Uterus (tissue), 4 donors: ENCODE measurements at places on chromosomes 2 and 18. TPM values are rescaled to one million over a fixed set of nuclear protein-coding genes. Genes with fewer than 3 reads are reported as not detected.

GRCh38 chr18:79424880-79425568, 29.3 kb downstream of the NFATC1 start:
- H3K27ac ChIP-seq = peak overlapping the region; percentile 59
- H3K27me3 ChIP-seq = no peaks in the 10 kb centered on the region
- no peak for DNase-seq
- no peaks in the 10 kb centered on the region for H3K36me3 ChIP-seq
- no peak overlapping the region for H3K4me3 ChIP-seq

GRCh38 chr2:223626716-223627115, 24.6 kb upstream of the SCG2 start:
- H3K4me3 ChIP-seq = no peak overlapping the region
- no peaks in the 10 kb centered on the region for H3K36me3 ChIP-seq

DNA sequence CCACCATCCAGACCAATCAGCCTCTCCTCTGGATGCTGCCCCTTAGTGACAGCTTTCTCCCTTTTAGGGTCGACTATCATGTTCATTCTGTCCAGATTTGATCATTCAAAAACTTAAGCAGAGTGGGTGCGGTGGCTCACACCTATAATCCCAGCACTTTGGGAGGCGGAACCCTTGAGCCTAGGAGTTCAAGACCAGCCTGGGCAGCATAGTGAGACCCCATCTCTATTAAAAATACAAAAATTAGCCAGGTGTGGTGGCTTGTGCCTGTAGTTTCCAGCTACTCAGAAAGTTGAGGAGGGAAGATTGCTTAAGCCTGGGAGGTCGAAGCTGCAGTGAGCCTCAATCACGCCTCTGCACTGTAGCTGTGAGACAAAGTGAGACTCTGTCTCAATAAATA, 68.3 kb upstream of the ZCCHC2 start:
- H3K36me3 ChIP-seq = no peaks in the 10 kb centered on the region
- no peaks in the 10 kb centered on the region for H3K27me3 ChIP-seq
- DNase-seq = no peak
- no peak overlapping the region for H3K27ac ChIP-seq

DNA sequence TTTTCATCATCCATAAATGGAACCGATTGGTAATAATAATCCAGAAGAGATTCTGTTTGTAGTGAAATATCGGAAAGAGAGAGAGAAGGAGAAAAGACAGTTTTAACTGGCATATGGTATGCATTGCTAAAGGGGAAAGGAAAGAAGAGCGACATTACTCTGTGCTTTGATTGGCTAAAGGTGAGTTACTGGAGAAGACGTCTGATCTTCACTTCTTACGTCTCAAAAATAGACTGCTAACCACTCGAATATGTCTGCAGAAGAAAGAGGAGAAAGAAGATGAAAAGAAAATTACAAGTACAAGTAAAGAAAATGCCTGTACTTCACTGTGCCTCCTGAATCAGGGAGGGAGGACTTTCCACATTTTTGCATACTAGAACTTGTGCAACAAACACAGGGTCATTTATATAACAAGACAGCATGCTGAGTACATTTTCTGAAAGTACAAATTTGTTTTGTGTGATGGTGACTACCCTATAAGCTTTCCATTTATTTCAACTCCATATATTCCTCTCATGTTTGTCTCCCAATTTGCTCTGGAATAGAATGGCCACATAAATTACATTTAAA, 787.2 kb downstream of the RNF144A start:
- no peaks in the 10 kb centered on the region for H3K27me3 ChIP-seq
- no peaks in the 10 kb centered on the region for H3K36me3 ChIP-seq
- DNase-seq = no peak
- H3K4me3 ChIP-seq = no peak overlapping the region
- H3K4me1 ChIP-seq = no peaks in the 10 kb centered on the region
- no peak overlapping the region for H3K27ac ChIP-seq

- no peak overlapping the region for H3K4me3 ChIP-seq
- no peak for DNase-seq
- H3K27ac ChIP-seq = no peak overlapping the region
- H3K36me3 ChIP-seq = no peaks in the 10 kb centered on the region
Observed at GRCh38 chr2:241225983-241226382, 37.5 kb downstream of the ANO7 start.

DNA sequence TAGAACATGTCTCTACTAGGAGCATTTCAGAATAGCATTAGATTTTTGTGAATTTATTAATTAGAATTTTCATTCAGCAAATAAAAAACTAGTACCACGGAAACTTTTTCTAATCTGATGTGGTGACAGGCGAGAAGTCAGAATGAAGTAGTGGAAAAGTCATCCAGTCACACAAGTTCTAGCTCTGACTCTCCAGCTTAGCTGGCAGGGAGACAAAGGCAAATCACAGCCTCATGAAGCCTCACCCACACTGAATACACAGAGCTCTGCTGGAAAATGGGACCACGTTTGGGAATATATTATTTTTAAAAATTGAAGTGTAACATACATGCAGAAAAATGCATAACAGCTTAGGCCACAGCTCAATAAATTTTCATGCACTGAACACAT, 86.1 kb downstream of the L3MBTL4 start:
- no peaks in the 10 kb centered on the region for H3K4me1 ChIP-seq
- no peak overlapping the region for H3K27ac ChIP-seq
- H3K36me3 ChIP-seq = no peaks in the 10 kb centered on the region
- no peak for DNase-seq

DNA sequence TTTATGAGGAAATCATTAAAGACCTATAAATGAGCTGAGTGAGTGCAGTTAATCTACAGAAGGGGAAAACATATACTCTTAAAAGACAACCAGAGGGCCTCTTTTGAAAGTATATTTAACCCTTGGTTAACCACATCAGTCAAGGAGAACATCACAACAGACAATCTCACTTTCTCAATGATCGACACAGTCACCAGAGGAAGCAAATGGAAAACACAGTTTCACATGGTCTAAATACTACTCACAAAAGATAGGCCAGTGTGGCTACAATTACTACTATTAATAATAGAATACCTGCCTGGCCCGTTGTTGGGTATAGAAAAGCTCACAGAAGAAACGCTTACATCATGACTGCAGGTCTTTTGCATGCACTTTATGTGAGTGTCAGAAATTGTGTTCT, 426.2 kb downstream of the NCKAP5 start:
- H3K4me1 ChIP-seq = no peaks in the 10 kb centered on the region
- H3K4me3 ChIP-seq = no peak overlapping the region
- no peak for DNase-seq
- no peaks in the 10 kb centered on the region for H3K36me3 ChIP-seq

The NPAS2 gene
- total RNA-seq = 31.4 TPM

- no peak overlapping the region for H3K27ac ChIP-seq
- DNase-seq = no peak
- H3K27me3 ChIP-seq = no peaks in the 10 kb centered on the region
- no peak overlapping the region for H3K4me3 ChIP-seq
Observed at GRCh38 chr2:210493528-210493927, 17.0 kb upstream of the LANCL1 start.

The ATIC gene
- total RNA-seq = 28.1 TPM

DNA sequence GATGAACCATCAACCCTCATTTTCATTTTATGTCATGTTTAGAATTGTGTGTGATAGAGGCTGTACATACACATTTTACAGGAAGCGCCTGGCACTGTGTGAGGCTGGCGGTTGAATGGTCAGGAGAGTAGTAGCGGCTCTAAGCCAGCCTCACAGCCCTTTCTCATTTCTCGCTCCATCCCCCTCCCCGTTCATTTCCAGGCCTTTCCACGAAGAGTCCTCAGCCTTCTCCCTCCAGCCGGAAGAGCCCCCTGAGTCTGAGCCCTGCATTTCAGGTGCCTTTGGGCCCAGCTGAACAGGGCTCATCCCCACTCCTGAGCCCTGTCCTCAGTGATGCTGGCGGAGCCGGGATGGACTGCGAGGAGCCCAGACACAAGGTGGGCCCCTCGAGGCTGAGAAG, 51.8 kb downstream of the STK25 start:
- H3K4me3 ChIP-seq = no peak overlapping the region
- no peak overlapping the region for H3K27ac ChIP-seq
- H3K27me3 ChIP-seq = no peaks in the 10 kb centered on the region
- no peaks in the 10 kb centered on the region for H3K36me3 ChIP-seq

The BARD1 gene
- total RNA-seq = 39.8 TPM

- no peaks in the 10 kb centered on the region for H3K36me3 ChIP-seq
- no peaks in the 10 kb centered on the region for H3K4me1 ChIP-seq
- no peak overlapping the region for H3K27ac ChIP-seq
- H3K27me3 ChIP-seq = no peaks in the 10 kb centered on the region
Observed at GRCh38 chr2:128445523-128445900, 126.8 kb upstream of the HS6ST1 start.

GRCh38 chr2:183038341-183039300, at the start of gene NCKAP1:
Gene NCKAP1 (minus strand): TSS chr2:183038457. CDS start chr2:183038099, 358 bp downstream.
- H3K4me3 ChIP-seq = peak within 1 kb of the TSS; percentile 90
- no peaks in the 10 kb centered on the region for H3K27me3 ChIP-seq

The VIT gene
- 0.26 TPM for total RNA-seq

The ABCG8 gene
- total RNA-seq = not detected

The TWIST2 gene
- total RNA-seq = 199 TPM

The AOX1 gene
- total RNA-seq = 13.8 TPM

DNA sequence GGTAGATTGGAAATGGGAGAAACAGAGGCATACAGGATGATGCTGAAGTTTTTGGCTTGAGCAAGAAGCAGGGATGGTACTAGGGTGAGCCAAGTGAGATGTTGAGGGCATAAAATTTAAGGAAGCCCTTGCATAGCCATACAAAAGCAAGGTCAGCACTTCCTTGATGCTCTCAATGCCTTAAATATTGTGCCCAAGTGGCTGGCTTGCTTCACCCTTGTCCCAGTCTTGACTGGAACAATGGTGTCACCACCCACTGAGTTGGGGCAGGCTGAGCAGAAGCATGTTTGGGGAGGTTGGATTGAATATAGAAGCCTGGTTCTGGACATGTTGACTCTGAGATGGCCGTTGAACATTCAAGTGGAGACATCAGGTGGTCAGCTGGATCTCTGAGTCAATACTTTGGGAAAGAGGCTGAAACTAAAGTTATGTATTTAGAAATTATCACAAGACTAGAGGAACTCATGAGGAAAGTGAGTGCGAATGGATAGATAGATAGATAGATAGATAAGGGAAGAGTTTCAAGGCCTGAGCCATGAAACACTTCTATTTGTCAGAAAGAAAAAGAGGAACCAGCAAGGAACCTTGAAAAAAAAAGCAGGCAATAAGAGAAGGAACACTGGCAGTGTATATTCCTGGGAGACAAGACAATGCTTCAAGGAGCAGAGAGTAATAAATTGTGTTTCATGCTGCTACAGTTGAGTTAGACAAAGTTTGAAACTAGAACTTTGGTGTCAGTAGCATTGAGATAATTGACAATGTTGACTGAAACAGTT, 43.0 kb upstream of the HNMT start:
- H3K4me3 ChIP-seq = no peak overlapping the region
- H3K27me3 ChIP-seq = no peaks in the 10 kb centered on the region
- H3K27ac ChIP-seq = no peak overlapping the region

The DSC3 gene
- total RNA-seq = 1.3 TPM

DNA sequence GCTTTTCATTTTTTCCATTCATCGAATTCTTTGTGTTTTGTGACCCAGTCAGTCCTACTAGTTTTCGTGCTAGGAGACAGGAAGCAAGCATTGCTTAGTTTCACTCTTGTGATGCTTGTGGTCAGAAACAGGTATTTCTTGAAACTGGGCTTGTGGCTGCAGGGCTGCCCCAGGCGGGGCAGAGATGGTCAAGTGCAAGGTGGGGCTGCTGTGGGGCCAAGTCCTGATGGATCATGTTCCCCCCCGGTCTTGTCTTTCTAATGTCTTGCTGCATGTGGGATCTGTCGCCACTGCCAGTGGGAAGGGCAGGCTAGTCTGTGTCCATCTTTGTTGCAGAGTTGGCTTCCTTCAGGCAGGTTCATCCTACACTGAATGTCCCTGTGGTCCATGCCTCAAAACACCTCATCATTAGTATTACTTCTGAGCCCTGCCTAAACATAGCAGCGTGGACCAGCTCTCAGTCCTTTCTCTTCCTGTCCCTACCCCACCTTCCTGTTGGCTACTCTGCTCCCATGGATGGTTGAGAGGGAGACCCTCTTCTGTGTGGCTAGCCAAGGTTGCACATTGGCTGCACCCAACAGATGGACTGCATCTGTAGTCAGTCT, 38.7 kb downstream of the INPP4A start:
- peaks cover 4% of the 10 kb centered on the region for H3K4me1 ChIP-seq
- DNase-seq = no peak
- H3K36me3 ChIP-seq = no peaks in the 10 kb centered on the region
- no peaks in the 10 kb centered on the region for H3K27me3 ChIP-seq

DNA sequence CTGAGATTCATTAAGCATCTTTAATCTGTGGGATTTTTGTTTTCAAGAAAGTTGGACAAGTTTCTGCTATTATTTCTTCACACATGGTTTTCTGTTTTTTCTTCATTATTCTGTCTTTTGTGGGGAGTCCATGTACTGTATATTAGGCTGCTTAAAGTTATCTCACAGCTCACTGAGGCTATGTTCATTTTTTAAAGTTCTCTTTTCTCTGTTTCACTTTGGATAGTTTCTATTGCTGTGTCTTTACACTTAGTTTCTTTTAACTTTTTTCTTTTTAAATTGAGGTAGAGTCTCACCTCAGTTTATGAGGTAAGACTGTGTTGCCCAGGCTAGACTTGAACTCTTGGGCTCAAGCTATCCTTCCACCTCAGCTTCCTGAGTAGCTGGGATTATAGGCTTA, 8.6 kb downstream of the OSBPL6 start:
- H3K4me1 ChIP-seq = no peaks in the 10 kb centered on the region
- H3K36me3 ChIP-seq = no peaks in the 10 kb centered on the region
- H3K27me3 ChIP-seq = no peaks in the 10 kb centered on the region
- no peak for DNase-seq
- no peak overlapping the region for H3K4me3 ChIP-seq

DNA sequence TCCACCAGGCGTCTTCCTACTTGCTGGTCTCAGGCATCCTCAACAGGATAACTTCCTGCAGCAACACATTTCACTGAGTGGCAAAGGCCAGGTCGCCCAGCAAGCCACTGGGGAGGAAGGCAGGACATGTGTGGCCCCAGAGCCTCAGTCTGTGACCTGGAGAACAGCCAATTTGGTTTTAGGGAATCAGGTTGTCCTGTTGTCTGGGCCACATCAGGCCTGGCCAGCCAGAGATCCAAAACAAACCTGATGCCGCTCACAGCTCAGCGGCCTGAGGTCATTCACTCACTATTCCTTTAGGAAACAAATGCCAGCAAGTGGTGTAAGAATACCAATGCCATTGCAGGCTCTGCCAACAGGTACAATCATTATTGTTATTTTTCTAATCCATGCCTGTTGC, 210.7 kb downstream of the VAPA start:
- no peaks in the 10 kb centered on the region for H3K27me3 ChIP-seq
- no peak for DNase-seq
- H3K4me1 ChIP-seq = no peaks in the 10 kb centered on the region
- H3K27ac ChIP-seq = no peak overlapping the region

The BCL2 gene
- 16.1 TPM for total RNA-seq

DNA sequence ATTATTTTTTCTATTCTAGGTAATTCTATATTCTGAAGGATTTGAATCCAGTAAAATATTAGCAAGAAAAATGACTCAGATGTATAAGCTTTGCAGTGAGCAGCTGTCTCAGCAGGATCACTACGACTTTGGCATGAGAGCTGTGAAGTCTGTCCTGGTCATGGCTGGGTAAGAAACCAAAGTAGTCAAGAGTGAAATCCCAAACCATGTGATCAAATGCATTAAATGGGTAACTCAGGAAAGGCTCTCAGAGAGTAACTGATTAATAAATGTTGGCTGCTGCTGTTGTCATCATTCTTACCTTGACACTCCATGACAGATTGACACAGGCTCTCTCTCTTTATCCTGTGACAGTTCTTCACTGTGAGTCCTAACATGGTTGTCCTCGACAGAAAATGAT, 124.1 kb downstream of the DNAH6 start:
- no peak overlapping the region for H3K4me3 ChIP-seq
- H3K27ac ChIP-seq = no peak overlapping the region
- H3K36me3 ChIP-seq = no peaks in the 10 kb centered on the region
- DNase-seq = no peak
- no peaks in the 10 kb centered on the region for H3K4me1 ChIP-seq

The DUSP19 gene
- 12.4 TPM for total RNA-seq

The MDH1B gene
- 3.2 TPM for total RNA-seq

The CYTIP gene
- total RNA-seq = 5.5 TPM
